ENCODE measurements at places on chromosomes 1 and 21.

DNA sequence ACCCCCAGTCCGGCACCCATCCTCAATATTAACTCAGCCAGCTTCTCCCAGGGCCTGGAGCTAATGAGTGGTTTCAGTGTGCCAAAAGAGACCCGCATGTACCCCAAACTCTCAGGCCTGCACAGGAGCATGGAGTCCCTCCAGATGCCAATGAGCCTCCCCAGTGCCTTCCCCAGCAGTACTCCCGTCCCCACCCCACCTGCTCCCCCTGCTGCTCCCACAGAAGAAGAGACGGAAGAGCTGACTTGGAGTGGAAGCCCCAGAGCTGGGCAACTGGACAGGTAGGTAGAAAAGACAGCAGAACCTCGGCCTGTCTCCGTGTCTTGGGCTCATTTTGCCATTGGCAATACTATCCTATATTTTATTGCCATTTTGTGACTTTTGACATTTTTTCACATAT lies 45.4 kb upstream of the IPO9 start:
- no peak for DNase-seq

DNA sequence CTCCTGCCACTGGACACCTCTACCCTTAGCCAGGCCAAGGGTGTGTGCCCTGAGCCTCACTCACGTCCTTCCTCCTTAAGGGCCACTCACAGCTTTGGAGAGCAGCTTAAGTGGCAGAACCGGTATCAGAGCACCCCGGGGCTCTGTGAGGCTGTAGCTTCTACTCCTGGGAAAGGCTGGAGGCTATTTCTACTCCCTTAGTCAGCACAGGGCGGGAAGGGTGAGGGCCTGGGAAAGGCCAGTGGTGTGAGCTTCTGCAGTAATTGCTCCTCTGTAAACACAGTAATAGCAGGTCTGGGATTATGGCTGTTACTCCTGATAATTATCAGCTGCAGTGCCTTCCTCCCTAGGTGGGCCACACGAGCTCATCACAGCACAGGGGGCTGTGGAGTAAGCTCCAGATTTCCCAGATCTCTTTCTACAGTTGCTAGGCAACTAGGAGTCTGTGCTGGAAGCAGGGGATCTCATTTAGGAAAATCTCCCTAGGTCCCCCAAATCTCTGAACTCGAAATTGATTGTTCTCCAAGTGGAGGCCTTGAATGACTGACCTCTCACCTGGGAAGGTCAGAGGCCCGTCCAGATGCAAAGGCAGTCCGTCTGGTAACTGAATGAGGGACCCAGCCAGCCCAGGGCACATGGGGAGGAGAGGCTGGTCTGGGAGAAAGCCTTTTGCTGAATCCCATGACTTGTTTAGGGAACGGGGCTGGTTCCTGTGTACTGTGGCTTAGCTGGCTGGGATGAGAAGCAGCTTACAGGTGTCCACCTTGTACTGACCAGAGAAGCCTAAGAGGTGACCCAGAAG lies 29.3 kb downstream of the IER5 start:
- DNase-seq = no peak

- DNase-seq = peak; percentile 74
These were observed at the start of gene HSD11B1 for GRCh38 chr1:209704584-209704983. HSD11B1 (plus strand) TSS chr1:209704846; CDS start chr1:209704943, 97 bp downstream.

DNA sequence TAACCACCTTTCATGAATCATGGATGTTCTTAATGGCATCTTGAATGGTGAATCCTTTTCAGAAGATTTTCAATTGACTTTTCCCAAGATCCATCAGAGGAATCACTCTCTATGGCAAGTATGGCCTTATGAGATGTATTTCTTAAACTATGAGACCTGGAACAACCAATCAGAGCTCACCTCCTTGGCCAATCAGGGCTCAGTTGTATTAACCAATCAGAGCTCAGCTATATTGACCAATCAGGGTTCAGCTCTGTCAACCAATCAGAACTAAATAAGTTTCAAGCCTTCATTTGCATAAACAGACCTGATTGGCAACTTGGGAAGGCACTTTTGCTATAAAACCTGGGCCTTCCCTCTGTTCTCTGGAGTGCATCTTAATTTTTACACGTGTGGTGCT lies 13.6 kb upstream of the FAM3B start:
- no peak for DNase-seq

DNA sequence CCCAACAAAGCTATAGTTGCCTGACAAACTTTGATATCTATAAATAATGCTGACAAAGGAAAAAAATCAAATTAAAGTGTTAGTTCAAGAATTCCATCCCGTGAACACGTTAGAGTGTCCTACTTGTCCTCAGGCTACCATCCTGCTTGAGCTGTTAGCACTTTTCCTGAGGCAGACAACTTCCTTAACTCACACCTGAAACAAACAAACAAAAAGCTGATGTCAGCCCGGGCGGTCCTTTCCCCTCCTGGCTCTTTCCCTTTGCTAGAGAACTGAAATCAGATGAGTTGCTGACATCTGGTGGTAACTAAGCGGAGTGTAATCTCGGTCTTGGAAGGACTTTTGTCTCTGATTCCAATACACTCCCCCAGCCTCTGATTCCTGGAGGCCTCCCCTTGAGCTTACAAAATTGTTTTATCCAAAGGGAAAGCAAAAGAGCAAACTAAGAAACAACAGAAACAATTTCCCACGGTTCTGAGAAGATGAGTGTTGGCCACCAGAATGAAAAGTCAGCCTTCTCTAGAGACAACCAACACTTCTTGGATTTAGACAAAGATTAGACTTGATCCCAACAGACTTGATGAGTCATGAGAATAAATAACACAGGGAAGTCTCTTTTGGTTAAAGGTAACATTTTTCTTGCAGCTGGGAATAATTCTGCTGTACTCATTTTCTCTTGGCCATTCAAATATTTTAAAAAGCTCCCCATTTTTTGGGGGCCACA lies 135.4 kb downstream of the PROX1 start:
- DNase-seq = no peak

- no peak for DNase-seq
These were observed 11.9 kb upstream of the MRPL55 start for GRCh38 chr1:228120857-228121489.

- DNase-seq = peak; percentile 94
These were observed 36.6 kb upstream of the HMGN1 start for GRCh38 chr21:39385299-39386145.

DNA sequence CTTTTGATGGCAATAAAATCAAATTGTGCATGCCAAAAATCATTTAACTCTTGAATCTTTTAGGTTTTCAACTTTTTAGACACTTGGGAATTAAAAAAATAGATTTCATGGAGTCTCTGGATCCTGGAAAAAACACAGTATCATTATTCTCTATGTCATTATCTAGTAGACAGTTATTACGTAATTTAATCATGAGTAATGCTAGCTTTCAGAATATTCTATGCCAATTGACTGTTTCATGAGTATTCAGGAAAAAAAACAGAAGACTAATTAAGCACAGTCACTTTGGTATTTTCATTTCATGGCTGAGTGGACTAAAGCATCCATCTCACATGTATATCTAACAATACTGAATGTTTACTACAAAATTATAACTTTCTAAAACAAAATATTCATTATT lies 44.0 kb downstream of the ODF2L start:
- no peak for DNase-seq

DNA sequence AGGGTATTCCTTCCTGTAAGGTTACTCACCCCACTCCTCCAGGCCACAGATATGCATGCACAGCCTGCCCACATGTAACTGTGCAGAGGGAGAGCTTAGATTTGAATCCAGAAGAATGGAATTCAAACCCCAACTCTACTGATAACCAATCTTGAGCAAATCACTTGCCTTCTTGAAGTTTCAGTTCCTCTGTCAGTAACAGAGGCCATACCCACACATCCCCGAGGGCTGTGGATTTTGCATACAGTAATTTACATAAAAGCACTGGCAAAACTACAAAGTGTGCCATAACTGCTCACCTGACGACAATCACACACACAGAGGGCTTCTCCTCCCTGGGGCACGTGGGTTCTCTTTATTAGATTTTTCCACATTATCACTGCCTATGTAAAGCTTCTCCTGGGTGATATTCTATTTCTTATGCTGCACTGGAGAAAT lies 18.6 kb downstream of the CD247 start:
- DNase-seq = no peak

DNA sequence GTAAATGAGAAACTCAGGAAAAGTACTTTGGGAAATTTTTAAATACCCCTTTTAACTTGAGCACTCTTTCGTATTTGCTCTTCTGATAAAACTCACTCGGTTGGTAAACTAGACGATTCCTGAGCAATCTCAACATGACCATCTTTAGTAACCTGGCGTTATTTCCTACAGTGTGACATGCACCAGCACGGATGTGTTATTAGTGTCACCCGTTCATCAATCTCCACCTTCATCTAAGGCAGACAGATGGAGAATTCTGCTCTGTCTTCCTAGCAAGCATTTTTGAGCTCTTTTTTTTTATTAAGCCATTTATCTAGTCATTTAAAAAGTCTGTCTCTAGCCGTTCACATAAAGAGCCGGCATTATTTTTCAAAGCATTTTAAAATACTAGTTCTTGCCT lies 155.2 kb downstream of the DISP1 start:
- no peak for DNase-seq

DNA sequence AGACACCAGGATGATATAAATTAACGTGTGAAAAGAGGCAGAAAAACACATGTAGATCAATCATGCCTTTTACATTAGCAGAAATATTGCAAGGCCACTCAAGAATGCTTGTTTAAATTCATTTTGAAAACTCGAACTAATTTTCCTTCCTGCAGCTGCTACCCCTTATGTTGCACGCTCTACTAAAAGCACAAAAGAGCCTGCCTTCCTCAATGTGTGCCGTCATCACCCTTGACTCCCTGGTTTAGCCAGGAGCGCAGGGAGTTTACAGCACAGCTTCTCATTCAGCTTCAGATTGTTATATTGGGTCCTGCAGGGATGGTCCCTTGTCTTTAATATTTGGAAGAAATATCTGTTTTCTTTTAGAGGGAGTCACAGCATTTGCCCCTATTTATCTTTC lies 10.1 kb upstream of the ST6GALNAC5 start:
- no peak for DNase-seq

GRCh38 chr1:22673486-22674409 lies 20.7 kb downstream of the C1QB start:
- DNase-seq = no peak

DNA sequence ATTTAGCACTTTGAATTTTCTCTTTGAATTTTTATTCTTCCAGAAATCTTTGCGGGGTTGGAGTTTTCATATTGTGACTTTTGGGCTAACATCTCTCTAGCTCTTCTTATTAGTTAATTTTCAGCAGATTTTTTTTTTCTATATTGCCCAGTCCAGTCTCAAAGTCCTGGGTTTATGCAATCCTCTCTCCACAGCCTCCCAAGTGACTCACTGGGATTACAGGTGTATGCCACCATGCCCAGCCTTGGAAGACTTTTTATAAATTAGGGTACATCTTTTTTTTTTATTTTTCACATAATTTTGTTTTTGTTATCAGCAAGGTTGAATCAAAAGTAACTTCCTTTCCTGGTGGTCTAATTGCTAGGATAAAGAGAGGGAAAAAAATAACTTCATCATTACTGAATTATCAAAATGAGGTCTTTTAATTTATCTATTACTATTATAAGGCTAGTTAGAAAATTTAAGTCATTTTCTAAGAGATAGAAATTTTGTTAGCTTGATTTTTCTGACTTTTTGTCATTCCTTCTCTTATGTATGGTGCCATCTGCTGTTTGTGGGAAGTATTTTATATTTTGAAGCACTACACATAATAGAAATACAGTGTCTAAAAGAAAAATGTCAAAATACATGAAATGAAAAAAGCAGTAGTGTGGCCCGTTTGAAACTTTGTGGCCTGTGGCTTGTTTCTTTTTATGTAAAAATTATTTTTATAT lies 273.4 kb upstream of the CACYBP start:
- no peak for DNase-seq

DNA sequence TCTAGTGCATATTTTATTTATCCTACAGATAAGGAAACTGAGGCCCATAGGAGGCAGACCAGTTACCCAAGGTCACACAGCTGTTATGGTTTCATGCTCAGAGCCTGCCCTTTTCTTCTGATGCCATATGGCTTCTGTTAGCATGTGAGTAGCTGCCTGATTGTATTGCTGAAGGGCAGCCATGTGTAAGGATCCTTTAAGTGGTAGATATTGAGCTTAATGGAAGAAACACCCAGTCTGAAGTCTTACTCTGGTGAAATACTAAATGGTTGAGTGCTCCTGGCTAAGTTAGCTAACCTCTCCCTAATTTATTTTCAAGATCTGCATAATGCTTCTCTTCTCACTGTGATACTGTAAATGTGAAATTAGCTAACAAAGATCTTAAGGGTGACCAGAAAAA lies 30.9 kb downstream of the ADAMTS5 start:
- no peak for DNase-seq

- no peak for DNase-seq
These were observed 38.6 kb downstream of the NENF start for GRCh38 chr1:212471286-212471685.

DNA sequence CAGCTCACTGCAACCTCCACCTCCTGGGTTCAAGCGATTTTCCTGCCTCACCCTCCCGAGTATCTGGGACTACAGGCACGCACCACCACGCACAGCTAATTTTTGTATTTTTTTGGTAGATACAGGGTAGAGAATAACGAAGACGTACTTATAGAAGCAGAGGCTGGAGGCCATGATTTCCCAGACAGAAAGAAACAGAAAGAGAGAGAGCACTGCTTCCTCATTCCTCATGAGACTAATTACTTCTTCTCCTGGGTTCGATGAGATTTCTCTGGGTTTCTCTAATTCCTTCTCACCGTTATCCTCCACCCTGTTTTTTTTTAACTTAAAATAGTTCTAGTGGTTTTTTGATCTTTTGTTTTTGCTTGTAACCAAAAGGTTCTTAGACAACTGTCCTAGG lies 23.4 kb upstream of the PTP4A2 start:
- DNase-seq = no peak

- no peak for DNase-seq
These were observed 38.2 kb upstream of the PLA2G2C start for GRCh38 chr1:20224546-20224945.

- peak; percentile 8 for DNase-seq
These were observed 29.4 kb downstream of the MRPL37 start for GRCh38 chr1:54229281-54229891.

DNA sequence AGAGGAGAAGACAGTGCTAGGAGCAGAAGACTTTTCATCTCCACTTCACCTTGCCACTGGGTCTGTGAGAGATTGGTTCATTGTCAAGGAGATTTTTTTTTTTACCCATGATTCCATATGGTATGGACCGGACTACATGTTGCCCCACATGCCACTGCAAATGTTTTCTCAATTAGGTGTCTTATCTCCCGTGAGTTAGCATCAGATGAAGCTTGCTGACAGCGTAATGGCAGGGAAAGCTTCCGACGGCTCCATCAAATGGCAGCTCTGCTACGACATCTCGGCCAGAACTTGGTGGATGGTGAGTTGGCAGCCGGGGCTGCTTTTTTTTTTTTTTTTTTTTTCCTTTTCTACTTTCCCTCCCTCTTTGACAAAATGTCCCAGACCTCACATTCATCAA lies 217.2 kb upstream of the NFIA start:
- DNase-seq = no peak

- DNase-seq = peak; percentile 85
These were observed 9.1 kb upstream of the RAB7B start for GRCh38 chr1:206012086-206012859.

- DNase-seq = no peak
These were observed 43.5 kb downstream of the FBXO2 start for GRCh38 chr1:11610629-11611180.

GRCh38 chr1:2151252-2151651 lies 43.3 kb downstream of the FAAP20 start:
- peak; percentile 78 for DNase-seq

- no peak for DNase-seq
These were observed 76.4 kb downstream of the EVI5 start for GRCh38 chr1:92708368-92708950.
